ENCODE measurements at places on chromosomes 12 and 14.

DNA sequence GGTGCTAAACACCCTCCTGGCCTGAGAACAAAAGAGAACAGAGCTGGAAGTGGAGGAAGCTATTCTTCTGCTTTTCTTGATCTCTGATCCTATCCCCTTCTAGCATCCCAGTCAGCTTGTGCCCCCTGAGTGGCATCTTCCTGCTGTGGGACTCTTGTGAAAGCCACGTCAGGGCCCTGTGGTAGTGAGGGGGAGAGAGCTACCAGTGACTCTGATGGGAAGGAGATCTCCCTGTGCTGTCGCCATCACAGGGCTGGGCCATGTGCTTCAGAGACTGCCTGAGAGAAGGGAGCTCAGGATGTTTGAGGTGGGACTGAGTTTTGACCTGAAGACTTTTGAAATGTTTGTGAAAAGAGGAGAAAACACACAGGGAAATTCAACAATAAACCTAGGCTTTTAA is 107.6 kb upstream of the FUT8 start:
- no peak for DNase-seq

DNA sequence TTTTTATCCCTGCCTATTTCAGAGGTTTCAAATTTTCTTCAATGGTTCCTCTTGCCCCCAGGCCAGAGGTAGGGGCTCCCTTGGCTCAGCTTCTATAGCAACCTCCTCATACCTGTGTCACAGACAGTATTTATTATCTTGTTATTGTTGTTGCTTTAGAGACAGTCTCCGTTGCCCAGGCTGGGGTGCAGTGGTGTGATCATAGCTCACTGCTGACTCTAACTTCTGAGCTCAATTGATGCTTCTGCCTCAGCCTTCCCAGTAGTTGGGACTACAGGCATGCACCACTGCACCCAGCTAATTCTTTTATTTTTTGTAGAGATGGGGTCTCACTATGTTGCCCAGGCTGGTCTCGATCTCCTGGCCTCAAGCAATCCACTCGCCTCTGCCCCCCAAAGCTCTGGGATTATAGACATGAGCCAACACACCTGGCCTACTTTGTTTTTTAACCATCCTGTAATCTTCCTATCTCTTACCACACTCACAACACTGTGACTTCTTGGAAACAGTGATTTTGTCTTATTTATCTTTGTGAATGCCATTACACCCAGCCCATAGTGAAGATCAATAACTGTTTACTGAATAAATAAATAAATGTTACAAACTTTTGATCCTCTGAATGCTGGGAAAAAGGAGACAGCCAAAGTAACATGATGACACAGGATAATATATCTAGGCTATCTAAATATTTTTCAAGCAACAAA is 95.9 kb downstream of the PHLDA1 start:
- DNase-seq, result no peak

GRCh38 chr14:102775855-102776760 is 1.1 kb upstream of the TRAF3 start:
- DNase-seq, result no peak

- no peak for DNase-seq
These were observed 15.0 kb upstream of the EMP1 start for GRCh38 chr12:13181375-13182070.

GRCh38 chr14:73173092-73173735 is 36.9 kb downstream of the PSEN1 start:
- no peak for DNase-seq

DNA sequence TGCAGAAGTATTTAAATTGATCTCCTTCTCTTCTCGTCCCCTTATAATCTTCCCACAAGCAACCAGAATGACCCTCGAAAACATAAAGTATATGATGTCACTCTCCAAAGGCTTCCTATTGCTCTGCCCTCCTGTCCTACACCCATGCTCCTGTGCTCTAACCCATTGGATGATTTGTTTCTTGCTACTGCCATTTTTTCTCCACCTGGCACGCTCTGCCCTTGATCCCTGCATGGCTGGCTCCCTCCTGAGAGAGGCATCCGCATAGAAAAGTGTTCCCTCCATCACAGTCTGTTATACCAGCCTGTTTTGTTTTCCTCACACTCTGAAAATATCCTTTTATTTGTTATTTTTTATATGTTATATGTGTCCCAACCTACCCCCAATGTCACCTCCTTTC is 19.8 kb downstream of the MYRFL start:
- DNase-seq, result no peak

DNA sequence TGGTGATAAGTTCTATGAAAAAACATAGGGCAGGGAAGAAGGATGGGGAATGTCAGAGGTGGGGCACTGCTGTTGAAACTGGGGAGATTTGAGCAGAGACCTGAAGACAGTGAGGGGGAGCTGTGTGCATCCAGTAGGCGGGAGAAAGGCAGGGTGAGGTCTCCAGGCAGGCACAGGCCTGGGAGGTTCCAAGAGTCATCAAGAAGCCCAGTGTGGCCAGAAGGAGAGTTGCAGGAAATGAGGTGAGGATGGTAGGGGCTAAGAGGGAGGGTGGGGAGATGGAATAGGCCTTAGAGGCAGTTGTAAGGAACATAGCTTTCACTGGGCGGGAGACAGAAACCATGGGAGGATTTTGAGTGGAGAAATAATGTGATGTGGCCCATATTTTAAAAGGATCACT is 341.8 kb downstream of the GLT1D1 start:
- no peak for DNase-seq

DNA sequence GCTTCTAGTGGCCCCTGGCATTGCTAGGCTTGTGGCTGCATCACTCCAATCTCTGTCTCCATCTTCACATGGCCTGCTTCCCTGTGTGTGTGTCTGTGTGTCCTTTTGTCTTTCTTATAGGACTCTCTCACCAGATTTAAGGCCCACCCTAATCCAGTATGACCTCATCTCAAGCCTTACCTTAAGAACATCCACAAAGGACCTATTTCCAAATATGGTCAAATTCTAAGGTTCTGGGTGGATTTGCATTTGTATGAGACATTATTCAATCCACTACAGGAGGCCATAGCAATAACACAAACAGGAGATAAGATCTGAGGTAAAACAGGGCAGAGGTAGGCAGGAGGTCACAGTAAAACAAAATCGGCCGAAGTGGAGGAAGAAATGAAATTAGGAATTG is 375.9 kb downstream of the BTG1 start:
- DNase-seq, result no peak

GRCh38 chr14:67265131-67265530 is 23.9 kb downstream of the PALS1 start:
- DNase-seq, result no peak

- no peak for DNase-seq
These were observed 219.6 kb downstream of the CCDC91 start for GRCh38 chr12:28409892-28410291.

- no peak for DNase-seq
These were observed 14.7 kb upstream of the NCOR2 start for GRCh38 chr12:124582108-124582424.

DNA sequence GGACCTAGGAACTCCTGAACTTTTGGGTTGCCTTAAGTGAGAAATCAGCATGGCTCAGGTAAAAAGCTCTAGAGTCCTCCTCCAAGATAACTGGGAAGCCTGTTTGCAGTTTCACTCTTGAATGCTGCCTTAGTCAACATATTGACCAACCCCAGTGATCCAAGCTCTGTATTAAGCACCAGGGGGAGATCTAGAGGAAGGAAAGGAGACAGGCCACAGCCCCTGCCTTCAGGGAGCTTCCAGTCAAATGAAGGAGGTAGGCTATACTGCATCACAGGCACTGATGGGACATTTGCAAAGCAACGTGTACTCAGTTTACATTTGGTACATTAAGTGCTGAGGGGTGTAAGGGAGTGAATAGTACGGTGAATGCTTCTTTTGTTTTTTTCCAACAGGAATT is 1.2 kb upstream of the CSAD start:
- DNase-seq, result no peak

GRCh38 chr12:43111608-43112007 is 440.4 kb downstream of the ADAMTS20 start:
- DNase-seq, result no peak

- no peak for DNase-seq
These were observed 51.4 kb downstream of the HMGA2 start for GRCh38 chr12:65875640-65876071.

- DNase-seq, result no peak
These were observed 831.0 kb downstream of the C12orf50 start for GRCh38 chr12:87198181-87198580.

DNA sequence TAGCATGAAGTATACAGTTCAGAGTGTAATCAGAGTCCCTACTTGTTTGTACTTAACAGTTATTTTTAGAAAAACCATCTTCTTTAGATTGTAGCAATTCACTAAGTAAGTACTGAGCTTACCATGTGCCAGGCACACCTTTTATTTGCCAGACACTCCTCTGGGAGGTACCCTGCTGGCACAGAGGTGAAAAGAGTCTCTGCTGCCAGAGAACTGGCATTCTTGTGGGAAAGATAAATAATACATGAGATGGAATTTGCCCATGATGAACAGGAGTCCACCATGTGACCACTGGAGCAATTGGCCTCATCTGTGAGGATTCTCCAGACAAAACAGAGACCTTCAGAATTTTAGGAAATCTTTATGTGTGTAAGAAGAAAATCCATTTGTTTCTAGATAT is 199.3 kb upstream of the SLC16A7 start:
- DNase-seq, result no peak

- no peak for DNase-seq
These were observed 69.7 kb upstream of the PLEKHG3 start for GRCh38 chr14:64634558-64634957.

DNA sequence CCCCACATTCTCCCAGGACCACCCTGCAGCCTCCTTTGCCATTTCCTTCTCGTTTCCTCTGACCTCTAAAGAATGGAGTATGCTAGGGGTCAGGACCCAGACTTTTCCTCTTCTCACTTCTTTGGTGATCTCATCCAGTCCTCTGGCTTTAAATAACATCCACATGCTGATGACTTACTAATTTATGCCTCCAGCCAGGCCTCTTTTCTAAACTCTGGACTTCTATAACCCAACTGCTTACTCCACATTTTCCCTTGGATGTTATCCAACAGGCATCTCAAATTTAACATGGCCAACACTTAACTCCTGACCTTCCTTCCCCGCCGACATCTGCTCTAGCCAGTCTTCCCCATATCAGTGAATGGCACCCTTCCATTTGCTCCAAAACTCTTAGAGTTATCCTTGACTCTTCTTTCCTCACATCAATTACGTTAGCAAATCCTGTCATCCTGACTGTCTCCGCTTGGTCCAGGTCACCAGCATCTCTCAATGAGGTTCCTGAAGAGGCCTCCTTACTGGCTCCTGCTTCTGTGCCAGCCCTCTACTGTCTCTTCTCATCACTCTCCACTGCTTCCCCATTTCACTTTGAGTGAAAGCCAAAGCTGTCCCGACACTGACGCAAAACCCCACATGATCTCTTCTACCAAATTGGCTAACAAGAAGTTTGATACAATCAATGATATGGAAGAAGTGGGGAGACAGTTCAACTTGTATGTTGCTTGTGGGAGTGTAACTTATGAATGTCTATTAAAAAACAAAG is 42.7 kb downstream of the TMBIM6 start:
- no peak for DNase-seq

- DNase-seq, result no peak
These were observed 97.3 kb downstream of the ESR2 start for GRCh38 chr14:64196814-64197411.

GRCh38 chr12:86290615-86291014 is 34.4 kb upstream of the MGAT4C start:
- DNase-seq, result no peak

- DNase-seq, result no peak
These were observed 14.8 kb downstream of the MMP14 start for GRCh38 chr14:22850944-22851764.

GRCh38 chr12:19641235-19642080 is 202.2 kb downstream of the AEBP2 start:
- no peak for DNase-seq

DNA sequence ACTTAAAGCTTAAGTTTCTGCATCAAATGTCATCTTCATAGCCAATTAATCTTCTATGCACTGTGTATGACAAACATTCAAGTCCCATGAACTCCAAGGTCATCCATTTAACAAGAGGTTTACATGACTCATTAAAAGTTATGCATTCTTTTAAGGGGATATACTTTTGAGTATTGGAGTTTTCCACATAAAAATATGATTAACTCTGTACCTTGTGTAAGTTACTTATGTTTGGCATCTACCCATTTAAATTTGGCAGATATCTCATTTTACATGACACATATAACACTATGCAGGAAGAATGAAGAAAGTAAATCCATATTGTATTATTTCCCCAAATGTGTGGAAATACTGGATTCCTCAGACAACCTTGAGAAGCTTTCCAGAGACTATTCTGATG is 240.2 kb downstream of the PAX9 start:
- DNase-seq, result no peak

- no peak for DNase-seq
These were observed 9.5 kb downstream of the BTG1 start for GRCh38 chr12:92136026-92136730.

DNA sequence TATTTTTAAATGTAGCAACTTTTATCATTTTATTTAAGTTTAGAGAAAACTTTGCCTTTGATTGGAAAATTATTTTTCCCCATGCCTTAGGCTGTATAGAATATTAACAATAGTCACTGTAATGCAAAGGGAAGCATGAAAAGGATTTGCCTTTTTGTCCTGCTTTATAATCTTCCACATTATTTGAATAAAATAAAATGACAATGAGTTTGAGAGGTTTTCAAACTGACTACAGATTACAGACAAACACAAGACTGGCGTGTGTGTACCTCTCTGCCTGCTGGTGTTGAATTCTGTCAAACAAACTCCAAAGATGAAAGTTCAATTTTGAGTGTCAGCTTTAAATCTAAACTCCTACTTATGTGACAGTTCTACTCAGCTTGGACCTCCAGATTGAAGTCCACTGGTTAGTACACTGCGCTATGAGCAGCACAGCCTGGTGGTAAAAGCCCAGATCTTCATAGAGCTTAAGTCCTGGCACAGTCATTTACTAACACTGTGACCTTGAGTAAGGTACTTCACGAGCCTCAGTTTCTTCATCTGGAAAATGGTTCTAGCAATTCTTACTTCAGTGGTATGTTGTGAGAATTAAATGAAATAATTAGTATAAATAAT is 98.3 kb upstream of the CPNE8 start:
- no peak for DNase-seq

GRCh38 chr12:107207931-107208525 is 114.7 kb upstream of the CRY1 start:
- no peak for DNase-seq

- DNase-seq, result no peak
These were observed 315.3 kb downstream of the NOVA1 start for GRCh38 chr14:26282578-26282977.

DNA sequence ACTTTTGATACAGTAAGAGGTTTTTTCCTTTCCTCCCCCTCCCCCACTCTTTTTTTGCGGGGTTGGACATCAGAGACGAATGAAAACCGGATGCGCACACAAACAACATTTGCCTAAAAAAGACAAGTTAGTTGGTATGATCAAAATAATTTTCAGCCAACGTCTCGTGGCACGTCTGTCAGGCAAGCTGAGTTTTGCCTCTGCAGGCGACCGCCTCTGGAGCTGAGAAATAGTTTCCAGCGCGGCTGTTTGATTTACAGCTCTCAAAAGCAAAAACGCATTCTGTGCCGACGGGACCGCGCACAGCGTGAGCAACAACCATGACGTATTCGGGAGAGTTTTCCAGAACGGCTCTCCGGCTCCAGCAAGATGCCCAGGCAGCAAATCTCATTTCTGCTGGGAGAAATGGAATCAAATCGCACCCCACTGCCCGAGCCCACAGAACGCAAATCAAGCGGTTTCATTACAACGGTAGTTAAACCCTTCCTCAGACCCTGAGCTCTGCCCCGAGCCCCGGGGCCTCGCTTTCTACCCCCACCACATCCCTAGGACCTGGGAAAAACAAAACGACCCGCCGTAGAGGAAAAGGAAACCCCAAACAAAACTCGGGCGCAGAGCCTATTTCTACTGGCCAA is 14.2 kb upstream of the CALM1 start:
- no peak for DNase-seq

- no peak for DNase-seq
These were observed 19.2 kb downstream of the NR2C1 start for GRCh38 chr12:95054206-95054605.
